ENCODE measurements at places on chromosomes 3 and 15. TPM values are rescaled to one million over a fixed set of nuclear protein-coding genes. Genes with fewer than 3 reads are reported as not detected.

GRCh38 chr3:190619761-190620160 lies 105.9 kb downstream of the IL1RAP start:
- DNase-seq: no peak
- no peaks in the 10 kb centered on the region for H3K27me3 ChIP-seq
- H3K27ac ChIP-seq: no peak overlapping the region
- H3K4me3 ChIP-seq: no peak overlapping the region
- H3K4me1 ChIP-seq: no peaks in the 10 kb centered on the region

The LDHAL6B gene
- not detected for total RNA-seq

DNA sequence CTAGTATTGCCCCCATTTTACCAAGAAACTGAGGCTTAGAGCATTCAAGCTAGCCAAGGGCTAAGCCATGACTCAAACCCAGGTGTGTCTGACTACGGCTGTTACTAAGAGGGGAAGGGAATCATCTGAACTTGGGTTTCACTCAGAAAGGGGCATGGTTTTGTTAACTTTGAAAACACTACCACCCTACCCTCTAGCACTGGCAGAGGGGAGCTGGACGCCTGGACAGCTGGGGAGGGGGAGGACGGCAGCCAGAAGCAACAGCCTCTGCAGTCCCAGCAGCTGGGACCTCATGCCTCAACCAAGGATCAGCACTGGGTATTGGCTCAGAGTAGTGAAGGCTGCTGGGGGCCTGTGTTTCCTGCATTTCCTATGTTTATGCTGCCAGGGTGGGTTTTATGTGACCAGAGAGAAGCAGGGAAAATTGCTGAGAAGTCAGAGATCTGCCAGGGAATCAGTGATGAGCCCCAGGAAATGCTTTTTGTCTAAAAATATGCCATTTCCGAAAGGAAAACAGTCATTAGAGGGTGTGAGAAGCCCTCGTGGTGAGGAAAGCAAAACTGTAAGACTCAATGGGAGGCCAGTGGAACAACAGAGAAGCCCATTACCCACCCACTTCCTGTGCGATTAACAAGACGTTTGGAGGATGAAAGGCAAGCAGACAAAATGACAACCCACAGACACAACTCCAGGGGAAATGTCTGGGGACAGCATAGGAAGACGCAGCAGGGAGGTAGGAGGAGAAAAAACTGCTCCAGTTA lies 41.2 kb downstream of the LIPC start:
- no peak overlapping the region for H3K4me3 ChIP-seq
- peaks cover 25% of the 10 kb centered on the region for H3K4me1 ChIP-seq
- no peaks in the 10 kb centered on the region for H3K36me3 ChIP-seq
- H3K27ac ChIP-seq: no peak overlapping the region
- H3K27me3 ChIP-seq: no peaks in the 10 kb centered on the region

The CKMT1B gene
- total RNA-seq: not detected

DNA sequence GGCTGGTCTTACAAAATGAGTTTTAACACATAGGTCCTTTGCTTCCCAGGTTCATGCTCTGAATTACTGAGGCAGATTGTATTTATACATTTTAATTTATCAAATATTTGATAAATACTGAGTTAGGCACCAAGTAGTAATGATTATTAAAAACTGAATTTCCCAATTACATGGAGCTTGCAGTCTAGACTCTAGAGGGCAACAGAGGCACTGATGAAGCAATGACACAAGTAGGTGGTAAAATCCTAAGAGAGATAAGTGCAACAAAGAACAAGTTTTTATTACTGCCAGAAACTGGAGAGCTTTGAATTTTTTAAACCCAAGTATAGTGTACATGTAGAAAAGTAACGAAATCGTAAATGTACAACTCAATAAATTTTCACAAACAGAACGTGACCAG lies 406.2 kb upstream of the RARB start:
- H3K27ac ChIP-seq: no peak overlapping the region
- no peaks in the 10 kb centered on the region for H3K36me3 ChIP-seq
- DNase-seq: no peak

The FEZF2 gene
- not detected for total RNA-seq

- H3K27ac ChIP-seq: no peak overlapping the region
- H3K36me3 ChIP-seq: no peaks in the 10 kb centered on the region
- H3K4me1 ChIP-seq: peaks cover 12% of the 10 kb centered on the region
- no peak overlapping the region for H3K4me3 ChIP-seq
- DNase-seq: no peak
Observed at GRCh38 chr3:45078910-45079522, 52.9 kb downstream of the CLEC3B start.

- no peak overlapping the region for H3K27ac ChIP-seq
- no peaks in the 10 kb centered on the region for H3K27me3 ChIP-seq
- H3K4me1 ChIP-seq: no peaks in the 10 kb centered on the region
- no peak overlapping the region for H3K4me3 ChIP-seq
- H3K36me3 ChIP-seq: no peaks in the 10 kb centered on the region
- DNase-seq: no peak
Observed at GRCh38 chr3:168239287-168239686, 143.6 kb upstream of the GOLIM4 start.

The MEIS2 gene
- total RNA-seq: 17.7 TPM

GRCh38 chr3:41370307-41370706 lies 171.0 kb downstream of the CTNNB1 start:
- H3K4me3 ChIP-seq: no peak overlapping the region
- H3K36me3 ChIP-seq: no peaks in the 10 kb centered on the region
- no peak overlapping the region for H3K27ac ChIP-seq
- no peak for DNase-seq
- H3K27me3 ChIP-seq: no peaks in the 10 kb centered on the region

- H3K27me3 ChIP-seq: no peaks in the 10 kb centered on the region
- DNase-seq: no peak
- H3K4me1 ChIP-seq: no peaks in the 10 kb centered on the region
- H3K4me3 ChIP-seq: no peak overlapping the region
- no peak overlapping the region for H3K27ac ChIP-seq
Observed at GRCh38 chr3:167671878-167672427, 18.2 kb upstream of the WDR49 start.

DNA sequence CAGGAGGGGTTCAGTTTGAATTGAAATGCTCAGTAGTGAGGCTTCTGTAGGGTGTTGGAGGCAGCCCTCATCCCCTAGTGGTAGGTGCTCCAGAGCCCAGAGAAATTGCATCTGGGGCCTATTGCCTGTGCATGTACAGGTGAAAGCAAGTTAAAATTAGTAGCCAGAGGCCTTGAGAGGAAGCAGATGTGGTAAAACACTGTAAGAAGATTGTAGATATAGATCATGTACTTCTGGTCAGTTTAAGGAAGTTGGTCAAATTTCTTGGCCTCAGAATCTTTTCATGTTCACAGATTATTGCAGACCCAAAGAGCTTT lies 34.6 kb downstream of the IGSF10 start:
- H3K4me1 ChIP-seq: peaks cover 13% of the 10 kb centered on the region
- H3K36me3 ChIP-seq: no peaks in the 10 kb centered on the region
- no peak for DNase-seq
- no peak overlapping the region for H3K27ac ChIP-seq

The INSYN1 gene
- total RNA-seq: 4.7 TPM

The MCTP2 gene
- 16.3 TPM for total RNA-seq

The CAV3 gene
- total RNA-seq: not detected

- no peak overlapping the region for H3K27ac ChIP-seq
- H3K27me3 ChIP-seq: no peaks in the 10 kb centered on the region
- H3K4me1 ChIP-seq: no peaks in the 10 kb centered on the region
- H3K36me3 ChIP-seq: no peaks in the 10 kb centered on the region
Observed at GRCh38 chr15:28931828-28932227, 46.1 kb downstream of the APBA2 start.

GRCh38 chr3:185371306-185372074 lies 8.6 kb downstream of the MAP3K13 start:
- no peak for DNase-seq
- no peaks in the 10 kb centered on the region for H3K27me3 ChIP-seq
- H3K27ac ChIP-seq: no peak overlapping the region
- no peaks in the 10 kb centered on the region for H3K36me3 ChIP-seq
- H3K4me1 ChIP-seq: no peaks in the 10 kb centered on the region
- no peak overlapping the region for H3K4me3 ChIP-seq

GRCh38 chr15:88705769-88706165 lies 67.0 kb downstream of the ISG20 start:
- no peaks in the 10 kb centered on the region for H3K36me3 ChIP-seq
- H3K27ac ChIP-seq: no peak overlapping the region
- peaks cover 5% of the 10 kb centered on the region for H3K27me3 ChIP-seq
- DNase-seq: no peak

The CERS3 gene
- not detected for total RNA-seq

Data from osteoblast (primary cell).